ENCODE measurements at places on chromosomes 3 and 15.

DNA sequence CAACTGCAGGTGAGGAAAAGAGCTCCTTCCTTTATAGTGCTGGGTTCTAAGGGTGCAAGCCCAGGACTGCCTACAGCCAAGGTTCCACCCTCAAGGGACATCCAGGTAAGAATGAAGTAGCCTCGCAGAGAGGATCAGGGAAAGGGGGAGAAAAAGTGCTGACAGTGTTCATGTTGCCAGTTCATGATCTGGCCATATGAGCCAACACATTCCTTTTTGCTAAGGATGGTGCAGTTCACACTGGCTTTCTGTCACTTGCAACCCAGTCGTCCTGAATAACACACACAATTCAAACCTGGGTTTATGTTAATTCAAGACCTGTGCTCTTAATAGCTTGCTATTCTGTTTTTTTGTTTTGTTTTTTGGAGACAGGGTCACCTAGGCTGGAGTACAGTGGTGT is 9.0 kb downstream of the CLN6 start:
- H3K27me3 ChIP-seq: no peaks in the 10 kb centered on the region
- H3K4me1 ChIP-seq: no peaks in the 10 kb centered on the region
- H3K36me3 ChIP-seq: no peaks in the 10 kb centered on the region
- no peak overlapping the region for H3K4me3 ChIP-seq

DNA sequence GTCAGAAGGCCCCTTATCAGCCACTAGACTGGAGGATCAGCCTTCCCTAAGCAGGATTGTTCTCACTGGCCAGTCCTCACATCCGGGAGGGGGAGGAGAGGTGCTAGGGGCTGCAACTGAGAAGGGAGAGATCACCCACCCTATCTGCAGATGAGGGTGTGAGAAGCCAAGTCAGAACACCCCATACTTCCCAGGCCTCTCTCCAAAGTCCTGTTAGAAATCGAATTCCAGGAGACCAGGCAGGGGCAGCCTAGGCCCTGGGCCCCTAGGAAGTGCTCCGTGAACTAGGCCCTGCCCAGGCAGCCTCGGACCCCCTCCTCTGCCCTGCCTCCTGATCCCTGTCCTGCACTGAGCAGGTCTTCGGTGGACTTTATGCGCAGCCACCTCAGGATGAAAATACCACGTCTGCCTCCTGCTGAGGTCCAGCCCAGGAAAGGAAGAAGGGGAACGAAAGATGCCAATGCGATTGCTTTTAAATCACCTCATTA is 933 bp downstream of the DZIP1L start:
- peak overlapping the region; percentile 74 for H3K4me3 ChIP-seq
- no peaks in the 10 kb centered on the region for H3K27me3 ChIP-seq
- H3K36me3 ChIP-seq: peaks cover 2% of the 10 kb centered on the region
- DNase-seq: peak; percentile 43

DNA sequence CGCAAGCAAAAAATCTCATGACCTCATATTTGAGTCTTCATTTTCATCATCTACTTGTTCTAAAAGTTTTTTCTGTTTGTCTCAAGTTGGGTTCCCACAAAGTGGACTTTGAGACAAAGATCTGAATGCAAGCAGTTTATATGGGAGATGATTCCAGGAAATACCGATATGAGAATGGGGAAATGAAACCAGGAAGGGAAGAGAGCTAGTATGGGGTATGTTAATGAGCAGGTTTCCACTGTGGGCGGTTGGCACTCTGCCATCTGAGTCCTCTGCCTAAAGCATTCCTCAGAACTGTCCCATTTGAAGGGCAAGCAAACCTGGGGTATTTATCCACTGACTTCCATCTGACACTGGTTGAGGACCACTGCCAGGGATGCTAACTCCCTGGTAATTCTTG is 8.8 kb downstream of the ADPRH start:
- H3K27me3 ChIP-seq: peaks cover 23% of the 10 kb centered on the region
- DNase-seq: no peak
- no peaks in the 10 kb centered on the region for H3K4me1 ChIP-seq
- no peaks in the 10 kb centered on the region for H3K36me3 ChIP-seq
- no peak overlapping the region for H3K4me3 ChIP-seq

DNA sequence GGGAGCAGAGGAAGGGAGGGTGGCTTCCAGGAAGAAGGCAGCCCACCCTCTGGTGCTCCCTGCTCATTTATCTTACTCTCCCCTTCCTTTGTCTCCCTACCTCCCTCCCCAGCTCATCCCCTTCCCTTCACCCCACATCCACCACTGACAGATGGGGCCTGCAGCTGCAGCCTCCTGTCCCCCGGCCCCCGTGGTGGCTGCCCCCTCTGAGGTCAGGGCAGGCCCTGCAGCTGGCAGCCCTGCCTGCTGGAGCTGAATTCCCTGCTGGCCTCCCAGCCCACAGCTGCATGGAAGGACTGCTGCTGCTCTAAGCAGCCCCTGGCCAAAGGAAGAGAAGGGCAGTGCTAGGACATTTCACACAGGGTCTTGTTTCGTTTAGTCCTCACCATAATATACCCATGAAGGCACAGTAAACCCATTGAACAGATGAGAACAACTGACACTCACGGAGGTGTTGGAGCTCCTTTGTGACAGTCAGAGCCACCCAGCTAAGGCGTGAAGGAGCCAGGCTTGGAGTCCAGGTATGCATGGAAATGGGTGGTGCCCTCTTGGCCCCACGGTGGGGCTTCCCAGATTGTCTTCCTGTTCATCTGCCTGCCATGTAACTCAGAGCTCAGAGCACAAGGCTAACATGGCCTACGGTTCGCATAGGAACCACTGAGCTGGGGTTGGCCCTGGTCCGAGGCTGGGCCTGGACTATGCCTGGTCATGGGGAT is 121.7 kb upstream of the PRR20G start:
- no peaks in the 10 kb centered on the region for H3K4me1 ChIP-seq
- peaks cover 33% of the 10 kb centered on the region for H3K27me3 ChIP-seq
- no peak for DNase-seq
- H3K4me3 ChIP-seq: no peak overlapping the region

GRCh38 chr15:87578776-87579175 is 677.8 kb downstream of the NTRK3 start:
- no peak for DNase-seq
- H3K27ac ChIP-seq: no peak overlapping the region
- H3K4me3 ChIP-seq: no peak overlapping the region
